ENCODE measurements at places on chromosomes 4 and X.

DNA sequence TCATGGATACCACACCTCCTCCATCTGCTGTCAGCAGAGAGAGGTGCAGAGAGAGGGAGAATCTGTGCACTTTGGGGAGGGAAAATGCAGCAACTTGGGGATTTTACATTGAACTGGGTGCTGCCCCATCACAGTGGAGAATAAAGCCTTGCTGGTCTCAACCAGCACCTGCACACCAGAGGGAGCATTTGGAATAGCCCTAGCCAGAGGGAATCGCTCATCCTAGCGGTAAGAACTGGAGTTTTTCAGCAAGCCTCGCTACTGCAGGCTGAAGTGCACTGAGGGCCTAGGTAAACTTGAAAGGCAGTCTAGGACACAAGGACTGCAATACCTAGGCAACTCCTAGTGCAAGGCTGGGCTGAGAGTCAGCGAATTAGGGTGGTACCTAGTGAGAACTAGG is 148.7 kb downstream of the KDR start:
- DNase-seq, result no peak

DNA sequence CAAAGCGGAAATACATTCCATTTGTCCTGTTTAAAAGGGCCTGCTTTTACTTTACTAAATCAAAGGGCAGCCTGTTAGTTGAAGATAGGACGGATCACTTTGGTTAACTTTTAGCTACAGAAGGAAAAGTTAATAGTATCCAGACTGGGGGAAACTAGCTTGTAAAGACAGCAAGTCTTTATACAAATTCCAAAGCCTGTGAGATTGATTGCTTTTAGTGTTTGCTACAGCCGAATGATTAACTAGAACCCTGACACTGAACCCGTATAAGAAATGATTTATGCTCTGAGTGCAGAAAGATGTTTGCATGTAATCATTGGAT is 93.4 kb downstream of the FRAS1 start:
- DNase-seq, result peak; percentile 32

- DNase-seq, result no peak
Measured at GRCh38 chr4:186918466-186918865, 194.8 kb upstream of the FAT1 start.

GRCh38 chr4:10023806-10024205 is 2.5 kb upstream of the SLC2A9 start:
- DNase-seq, result no peak

GRCh38 chr4:141329174-141329569 is 108.5 kb downstream of the ZNF330 start:
- DNase-seq, result no peak
